ENCODE measurements at places on chromosomes 6 and 20.

GRCh38 chr6:137105375-137105774, 60.6 kb upstream of the IL20RA start:
- DNase-seq, result no peak

DNA sequence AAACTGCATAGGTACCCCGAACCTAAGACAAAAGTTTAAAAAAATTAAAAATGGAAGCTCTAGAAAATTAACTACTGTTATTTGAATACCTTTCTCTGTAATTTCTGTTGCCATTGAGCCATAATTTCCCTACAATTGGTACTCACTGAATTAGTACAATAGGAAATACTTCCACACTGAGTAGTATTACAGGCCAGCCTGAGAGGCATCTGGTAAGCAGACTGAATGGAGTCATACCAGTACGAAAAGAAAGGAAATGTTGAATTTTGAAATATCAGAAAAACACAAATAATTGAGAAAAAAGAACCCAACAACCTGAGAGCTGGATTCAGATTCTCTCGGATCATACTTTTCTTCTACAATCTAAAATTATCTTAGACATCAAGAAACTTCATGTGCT, 791.3 kb downstream of the TENT5A start:
- no peak for DNase-seq

GRCh38 chr6:139863964-139864363, 489.5 kb upstream of the CITED2 start:
- no peak for DNase-seq

DNA sequence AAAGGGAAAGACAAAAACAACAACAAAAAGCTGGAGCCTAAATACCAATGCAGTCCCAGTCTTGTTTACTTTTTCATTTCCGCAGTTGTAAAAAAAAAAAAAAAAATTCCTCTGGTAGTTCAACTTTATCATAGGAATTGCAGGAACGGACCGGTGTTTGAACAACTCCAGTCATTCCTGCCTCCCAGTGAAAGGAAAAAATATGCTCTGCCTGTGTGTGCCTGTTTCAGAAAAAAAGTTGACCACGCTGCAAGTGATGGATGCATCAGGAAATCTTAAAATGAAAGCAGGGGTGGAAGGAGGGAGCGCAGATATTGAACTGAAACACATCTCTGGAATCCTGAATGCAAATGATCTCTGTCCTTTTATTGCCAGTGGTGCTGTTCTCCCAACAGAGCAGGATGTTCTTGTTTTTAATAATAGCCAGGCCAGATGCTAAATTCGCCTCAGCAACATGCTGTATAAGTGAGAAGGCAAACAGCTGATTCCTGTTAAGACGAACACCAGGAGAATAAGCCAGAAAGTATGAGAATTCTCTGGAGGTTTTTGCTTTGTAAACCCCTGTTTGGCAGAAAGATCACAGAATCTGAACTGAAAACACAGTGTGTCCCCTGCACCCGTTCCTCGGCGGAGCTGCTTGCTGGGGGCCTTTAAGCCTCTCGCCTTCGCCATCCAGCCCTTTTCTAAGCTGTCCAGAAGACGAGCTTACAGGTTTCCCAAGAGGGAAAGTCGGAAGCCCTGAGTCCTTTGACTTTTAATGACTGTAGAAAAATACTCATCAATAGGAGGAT, 178.4 kb upstream of the SUPT3H start:
- DNase-seq, result no peak

DNA sequence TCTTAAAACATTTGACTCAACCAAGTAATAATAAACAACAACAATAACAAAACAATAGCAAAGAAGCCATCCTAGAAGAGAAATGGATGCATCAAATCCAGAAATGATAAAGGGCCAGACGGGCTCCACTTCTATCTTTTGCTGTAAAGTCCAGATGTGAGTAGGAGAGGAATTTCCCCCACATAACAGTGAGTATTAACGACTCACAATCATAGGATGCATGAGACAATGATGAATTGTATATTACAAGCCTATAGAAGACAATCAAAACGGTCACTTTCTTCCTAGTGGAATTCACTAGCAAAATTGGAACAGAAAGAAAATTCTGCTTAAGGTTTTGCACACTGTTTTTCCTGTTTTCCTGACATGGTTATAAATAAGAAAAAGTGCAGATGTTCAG, 97.0 kb upstream of the PREP start:
- DNase-seq, result no peak

DNA sequence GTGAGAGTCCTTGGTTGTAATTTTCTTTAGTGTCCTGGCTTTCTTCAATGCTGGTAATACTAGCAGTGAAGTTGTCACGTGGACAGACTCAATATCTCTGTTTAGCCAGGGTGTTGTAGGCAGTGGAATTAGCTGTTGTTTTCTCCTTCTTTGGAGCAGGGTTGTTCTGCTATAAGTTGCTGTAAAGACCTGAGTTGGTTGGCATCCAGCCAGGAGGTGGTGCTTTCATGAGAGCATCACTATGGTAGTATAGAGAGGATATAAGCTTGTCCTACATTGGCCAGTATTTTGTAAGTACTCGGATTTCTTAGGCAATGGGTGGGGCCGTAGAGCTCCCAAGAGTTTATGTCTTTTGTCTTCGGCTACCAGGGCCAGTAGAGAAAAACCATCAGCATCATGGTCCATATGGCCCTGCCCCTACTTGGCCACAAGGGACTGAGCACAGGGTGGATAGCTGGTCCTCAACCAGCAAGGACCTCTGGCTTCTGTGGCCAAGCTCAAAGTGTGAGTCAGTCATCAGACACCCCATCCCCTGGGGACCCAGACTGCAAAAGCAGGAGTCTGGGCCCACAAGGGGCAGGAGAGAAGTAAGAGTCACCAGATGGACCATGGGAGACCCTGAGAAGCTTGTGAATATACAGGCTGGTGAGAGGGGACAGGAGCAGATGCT, 127.9 kb upstream of the NXT1 start:
- DNase-seq, result peak; percentile 13

GRCh38 chr20:37726971-37727956, 33.4 kb downstream of the CTNNBL1 start:
- no peak for DNase-seq

- no peak for DNase-seq
Observed at GRCh38 chr6:149147938-149148718, 169.4 kb upstream of the TAB2 start.

DNA sequence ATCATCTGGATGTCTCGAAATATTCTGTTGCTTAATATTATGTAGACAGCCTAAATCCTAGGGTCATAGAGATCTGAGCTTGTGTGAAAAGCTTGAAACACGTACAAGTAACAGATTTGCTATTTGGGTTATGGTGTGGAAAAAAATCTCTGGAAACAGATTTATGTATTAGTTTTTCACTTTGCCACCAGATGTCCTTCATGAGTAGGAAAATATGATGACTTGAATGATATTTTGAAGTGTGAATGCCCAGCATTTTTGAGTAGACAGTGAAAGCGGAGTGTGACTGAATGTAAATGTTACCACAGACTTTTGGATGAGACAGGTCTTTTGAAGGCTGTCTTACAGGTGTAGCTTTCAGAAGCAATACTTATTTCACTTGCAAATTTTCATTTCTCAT, 4.2 kb upstream of the BMP6 start:
- peak; percentile 89 for DNase-seq

GRCh38 chr20:33313686-33314314, 30.8 kb downstream of the BPIFB1 start:
- DNase-seq, result peak; percentile 11

DNA sequence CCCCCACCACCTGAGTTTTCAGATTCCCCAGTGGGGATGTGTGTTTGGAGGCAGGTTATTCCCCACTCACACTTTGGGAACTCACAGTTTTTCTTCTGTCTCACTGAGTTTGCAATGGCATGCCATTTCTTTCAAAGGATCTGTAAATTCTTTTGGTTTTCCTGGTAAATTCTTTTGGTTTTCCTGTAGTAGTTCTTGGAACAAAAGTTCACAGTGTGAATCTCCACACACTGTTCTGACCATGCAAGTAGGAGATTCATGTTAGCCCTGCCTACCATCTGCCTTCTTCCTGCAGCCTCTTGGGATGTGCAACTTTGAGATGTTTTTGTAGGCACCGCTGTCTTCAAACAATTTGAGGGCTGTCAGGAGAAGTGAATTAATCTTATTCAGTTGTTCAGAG, 165.6 kb upstream of the OGFRL1 start:
- DNase-seq, result no peak

DNA sequence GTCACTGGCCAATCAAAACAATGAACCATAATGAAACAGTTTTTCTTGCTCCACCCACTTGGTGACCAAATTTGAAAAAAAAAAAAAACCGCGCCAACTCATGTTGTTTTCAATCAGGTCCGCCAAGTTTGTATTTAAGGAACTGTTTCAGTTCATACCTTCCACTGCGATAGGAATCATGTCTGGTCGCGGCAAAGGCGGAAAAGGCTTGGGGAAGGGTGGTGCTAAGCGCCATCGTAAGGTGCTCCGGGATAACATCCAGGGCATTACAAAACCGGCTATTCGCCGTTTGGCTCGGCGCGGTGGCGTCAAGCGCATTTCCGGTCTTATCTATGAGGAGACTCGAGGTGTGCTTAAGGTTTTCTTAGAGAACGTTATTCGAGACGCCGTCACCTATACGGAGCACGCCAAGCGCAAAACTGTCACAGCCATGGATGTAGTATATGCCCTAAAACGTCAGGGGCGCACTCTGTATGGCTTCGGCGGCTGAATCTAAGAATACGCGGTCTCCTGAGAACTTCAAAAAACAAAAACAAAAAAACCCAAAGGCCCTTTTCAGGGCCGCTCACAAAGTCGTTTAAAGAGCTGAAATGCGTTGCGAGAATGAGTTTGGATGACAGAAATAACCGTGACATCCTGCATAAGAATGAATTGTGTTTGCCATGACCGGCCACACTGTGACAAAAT, 16.7 kb downstream of the HFE start:
- DNase-seq, result peak; percentile 83

DNA sequence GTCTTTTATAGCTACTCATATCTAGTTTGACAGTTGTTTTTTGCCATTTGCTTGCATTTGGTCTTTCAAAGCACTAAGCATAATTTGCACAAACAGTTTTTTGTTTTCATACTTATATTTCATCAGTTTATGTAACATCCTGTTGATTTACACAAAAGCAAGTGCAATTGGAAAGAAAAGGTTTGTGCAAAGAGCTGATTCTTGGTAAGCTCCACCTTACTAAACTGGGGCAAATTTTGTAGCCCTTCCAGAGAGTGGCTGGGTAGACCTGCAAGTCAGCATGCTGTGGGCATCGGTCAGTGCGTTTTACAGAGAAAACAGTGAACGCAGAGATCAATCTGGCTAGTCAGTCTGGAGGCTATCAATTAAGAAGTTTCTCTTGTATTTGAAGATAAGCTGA, 34.5 kb downstream of the TXLNB start:
- DNase-seq, result no peak

GRCh38 chr20:43536817-43537440, 21.9 kb upstream of the SGK2 start:
- DNase-seq, result no peak

DNA sequence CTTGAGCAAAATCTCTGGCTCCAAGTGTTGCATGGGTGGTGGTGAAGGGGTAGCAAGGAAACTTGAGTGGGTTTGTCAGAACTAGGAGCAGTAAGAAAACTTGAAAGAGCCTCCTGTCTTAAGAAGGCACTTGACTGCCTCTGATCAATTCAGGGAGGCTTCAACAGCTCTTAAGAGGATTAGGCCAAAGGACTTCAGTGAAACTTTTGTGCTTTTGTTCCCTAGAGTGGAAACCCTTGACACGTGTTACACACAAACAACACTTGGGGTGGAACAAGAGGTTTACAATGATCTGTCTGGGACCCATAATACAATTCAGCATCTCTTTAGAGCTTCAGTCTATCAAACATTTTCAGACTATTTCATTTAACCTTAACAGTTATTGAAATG, 80.1 kb upstream of the ARMC2 start:
- no peak for DNase-seq

GRCh38 chr6:35295521-35296315, 1.9 kb upstream of the DEF6 start:
- peak; percentile 81 for DNase-seq

- DNase-seq, result peak; percentile 76
Observed at GRCh38 chr20:44552950-44553908, 29.1 kb upstream of the PKIG start.
